ENCODE measurements at places on chromosomes 16 and 17. TPM values are rescaled to one million over a fixed set of nuclear protein-coding genes. Genes with fewer than 3 reads are reported as not detected.
A peak's percentile ranks its signal among the peaks of the same experiment; 100 is the strongest.

GRCh38 chr17:4643676-4644075 lies 2.2 kb upstream of the ALOX15 start:
- DNase-seq, result no peak

DNA sequence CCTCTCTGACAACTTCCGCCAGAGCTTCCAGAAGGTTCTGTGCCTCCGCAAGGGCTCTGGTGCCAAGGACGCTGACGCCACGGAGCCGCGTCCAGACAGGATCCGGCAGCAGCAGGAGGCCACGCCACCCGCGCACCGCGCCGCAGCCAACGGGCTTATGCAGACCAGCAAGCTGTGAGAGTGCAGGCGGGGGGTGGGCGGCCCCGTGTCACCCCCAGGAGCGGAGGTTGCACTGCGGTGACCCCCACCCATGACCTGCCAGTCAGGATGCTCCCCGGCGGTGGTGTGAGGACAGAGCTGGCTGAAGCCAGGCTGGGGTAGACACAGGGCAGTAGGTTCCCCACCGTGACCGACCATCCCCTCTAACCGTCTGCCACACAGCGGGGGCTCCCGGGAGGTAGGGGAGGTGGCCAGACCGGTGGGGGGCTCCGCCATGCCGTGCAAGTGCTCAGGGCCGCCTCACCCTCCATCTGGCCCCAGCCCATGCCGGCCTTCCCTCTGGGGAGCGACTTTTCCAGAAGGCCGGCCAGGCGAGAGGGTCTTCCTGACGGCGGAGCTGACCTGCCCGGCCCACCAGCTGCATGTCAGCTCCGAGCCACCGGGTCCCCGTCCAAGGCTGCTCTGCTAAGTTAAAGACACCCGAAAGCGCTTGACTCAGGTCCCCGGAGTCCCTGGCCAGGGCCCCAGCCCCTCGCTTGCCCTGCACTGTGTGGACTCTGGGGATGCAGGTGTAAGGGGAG lies 7.4 kb downstream of the SSTR5 start:
- DNase-seq, result no peak

DNA sequence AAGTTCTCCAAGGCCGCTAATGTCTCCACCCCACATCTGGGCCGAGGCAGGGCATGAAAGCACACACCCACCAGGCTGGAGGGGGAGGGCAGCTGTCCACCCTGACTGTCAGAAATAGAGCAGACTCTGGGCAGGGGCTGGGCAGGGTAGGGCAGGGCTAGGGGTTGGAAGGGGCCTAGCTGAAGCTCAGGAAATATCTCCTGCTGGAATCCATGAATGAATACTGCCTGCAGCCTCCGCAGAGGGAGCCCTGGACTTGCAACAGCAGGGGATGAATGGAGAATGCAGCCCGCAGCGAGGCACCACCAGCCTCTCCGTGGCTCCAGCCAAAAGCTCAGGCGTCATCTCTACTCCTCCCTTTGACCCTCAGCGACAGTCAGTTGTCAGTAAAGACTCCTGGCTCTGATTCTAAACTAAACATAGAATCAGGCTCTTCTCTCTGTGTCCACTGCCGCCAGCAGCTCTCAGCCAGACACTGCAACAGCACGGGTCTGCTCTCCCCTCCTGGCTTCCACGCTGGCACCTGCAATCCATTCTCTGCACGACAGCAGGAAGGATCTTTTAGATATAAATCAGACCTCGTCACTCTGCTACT lies 23.9 kb upstream of the NGFR start:
- DNase-seq, result no peak

- no peak for DNase-seq
Observed at GRCh38 chr16:6684076-6684673, 648.5 kb upstream of the RBFOX1 start.

DNA sequence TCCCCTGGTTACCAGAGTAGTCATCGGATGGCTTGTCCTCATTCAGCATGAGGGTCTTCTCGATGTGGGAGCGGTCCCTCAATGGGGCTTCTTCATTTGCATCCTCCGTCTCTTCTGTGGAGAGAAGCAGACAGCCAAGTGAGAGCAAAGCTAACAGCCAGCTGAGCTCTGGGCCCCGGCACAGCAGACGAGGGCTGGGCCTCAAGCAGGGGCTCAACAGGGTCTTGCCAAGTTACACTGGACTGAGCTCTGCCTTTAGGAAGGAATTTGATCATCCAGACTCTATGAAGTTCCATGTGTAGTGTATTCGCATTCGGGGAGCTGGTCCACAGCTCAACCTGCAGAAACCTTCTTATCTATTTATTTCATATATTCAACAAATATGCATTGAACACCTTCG lies 37.4 kb downstream of the SRL start:
- no peak for DNase-seq

- DNase-seq, result peak; percentile 17
Observed at GRCh38 chr16:66296591-66296990, 69.9 kb upstream of the CDH5 start.

C17orf67 gene
- not detected for polyA plus RNA-seq

OR1E2 gene
- not detected for polyA plus RNA-seq

All from sigmoid colon (tissue), 7 donors.